Fibroblast of skin of left biceps (primary cell): ENCODE measurements at places on chromosomes 7 and 10.
A peak's percentile ranks its signal among the peaks of the same experiment; 100 is the strongest.

DNA sequence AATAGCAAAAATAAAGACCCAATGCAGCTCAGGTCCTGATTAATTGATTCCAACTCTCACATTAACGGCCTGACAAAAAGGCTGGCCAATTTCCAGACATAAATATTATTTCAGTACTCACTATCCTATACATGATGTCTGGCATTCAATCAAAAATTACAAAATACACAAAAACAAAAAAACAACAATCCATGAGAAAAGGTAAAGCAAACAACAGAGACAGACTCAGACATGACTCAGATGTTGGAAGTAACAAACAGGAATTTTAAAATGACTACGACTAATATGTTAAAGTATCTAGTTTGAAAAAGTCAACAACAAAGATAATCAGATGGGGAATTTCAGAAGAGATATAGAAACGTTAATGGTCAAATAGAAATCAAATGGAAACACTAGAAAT is 152.8 kb downstream of the AMPH start:
- no peak for DNase-seq

GRCh38 chr7:21261627-21262594 is 166.0 kb upstream of the SP4 start:
- no peak for DNase-seq

DNA sequence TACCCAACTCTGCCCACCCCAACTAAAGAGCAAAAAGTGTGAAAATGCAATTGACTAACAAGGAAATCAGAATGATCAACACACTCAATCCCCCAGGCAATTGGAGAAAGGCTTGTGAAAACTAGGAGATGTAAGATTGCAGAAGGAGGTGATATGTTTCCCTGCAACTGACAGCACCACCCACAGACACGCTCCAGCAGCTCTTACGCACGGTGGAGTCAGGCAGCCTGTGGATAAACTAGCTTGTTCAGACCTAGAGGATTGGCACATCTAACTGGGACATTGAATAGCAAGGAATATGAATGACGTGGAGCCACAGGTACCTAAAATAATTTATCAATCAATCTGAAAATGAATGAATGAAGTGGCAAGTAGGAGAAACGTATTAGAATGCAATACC is 125.7 kb upstream of the MYO3A start:
- DNase-seq: no peak

DNA sequence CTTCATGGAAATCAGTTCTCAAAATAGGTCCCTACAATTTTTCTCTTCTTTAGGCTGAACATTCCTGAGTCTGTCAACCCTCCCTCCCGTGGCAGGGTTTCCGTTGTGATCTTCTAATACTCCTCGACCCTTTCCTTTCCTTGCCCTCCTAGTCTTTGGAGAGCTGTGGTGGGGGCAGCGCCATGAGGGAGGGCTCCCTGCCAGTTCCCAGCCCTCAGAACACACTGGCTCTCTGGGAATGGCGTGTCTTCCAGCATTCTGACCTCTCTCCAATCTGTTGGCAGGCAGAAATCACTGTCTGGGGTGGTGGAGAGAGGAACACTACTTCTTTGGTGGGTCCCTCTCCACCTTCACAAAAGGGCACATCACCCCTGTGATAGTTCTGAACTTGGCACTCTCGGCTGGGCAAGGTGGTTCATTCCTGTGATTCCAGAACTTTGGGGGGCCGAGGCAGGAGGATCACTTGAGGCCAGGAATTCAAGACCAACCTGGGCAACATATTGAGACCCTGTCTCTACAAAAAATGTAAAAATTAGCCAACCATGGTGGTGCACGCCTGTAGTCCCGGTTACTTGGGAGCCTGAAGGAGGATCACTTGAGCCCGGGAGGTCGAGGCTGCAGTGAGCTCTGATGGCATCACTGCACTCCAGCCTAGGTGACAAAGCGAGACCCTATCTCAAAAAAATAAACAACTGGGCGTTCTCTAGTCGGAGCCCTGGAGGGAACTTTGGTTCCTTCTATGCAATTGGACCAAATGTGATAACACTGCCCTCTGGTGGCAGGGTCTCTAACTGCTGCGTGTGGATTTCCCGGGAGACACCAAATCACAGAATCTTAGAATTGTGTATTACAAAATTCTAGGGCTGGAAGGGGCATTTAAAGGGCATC is 13.1 kb upstream of the ARPC1A start:
- peak; percentile 13 for DNase-seq

DNA sequence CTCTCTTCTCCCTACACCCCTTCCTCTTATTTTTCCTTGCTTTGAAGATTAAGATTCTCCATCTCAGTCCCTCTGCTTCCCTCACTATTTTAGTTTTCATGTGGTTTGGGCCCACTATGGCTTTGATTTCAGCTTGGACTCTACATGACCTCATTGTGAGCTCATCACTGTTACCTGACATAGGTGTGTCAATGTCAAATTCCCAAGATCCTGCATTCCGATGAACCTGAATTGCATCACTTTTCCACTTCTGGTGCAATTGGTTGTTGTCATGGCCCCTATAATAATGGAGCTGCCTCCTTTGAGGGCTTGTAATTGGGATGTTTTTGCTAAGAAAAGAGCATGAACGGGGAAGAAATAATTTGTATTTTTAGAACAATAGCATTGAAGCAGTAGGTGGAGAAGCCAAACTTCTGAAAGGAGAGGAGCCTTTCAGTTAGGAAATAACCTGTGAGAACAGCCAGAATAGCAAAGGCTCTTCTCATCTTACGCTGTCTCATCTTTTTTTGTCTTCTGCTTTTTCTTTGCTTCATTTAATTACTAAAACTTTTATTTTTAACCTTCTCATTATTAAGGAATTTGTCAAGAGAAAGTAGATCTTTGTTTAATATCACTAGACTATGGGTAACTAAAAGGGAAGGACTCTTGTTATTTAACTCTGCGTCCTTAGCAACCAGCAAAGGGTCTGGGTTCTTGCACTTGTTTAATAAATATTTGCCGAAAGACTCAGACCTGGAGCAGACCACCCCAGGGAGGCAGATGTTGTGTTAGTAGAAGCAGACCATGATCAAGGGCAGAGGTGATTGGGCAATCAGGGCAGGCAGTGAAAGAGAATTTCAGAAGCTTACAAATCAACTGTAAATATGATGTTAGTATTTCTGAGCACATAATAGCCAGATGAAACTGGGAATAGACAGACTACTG is 95.4 kb downstream of the TES start:
- DNase-seq: no peak

- no peak for DNase-seq
Measured at GRCh38 chr7:116617878-116618277, 54.1 kb upstream of the MET start.

DNA sequence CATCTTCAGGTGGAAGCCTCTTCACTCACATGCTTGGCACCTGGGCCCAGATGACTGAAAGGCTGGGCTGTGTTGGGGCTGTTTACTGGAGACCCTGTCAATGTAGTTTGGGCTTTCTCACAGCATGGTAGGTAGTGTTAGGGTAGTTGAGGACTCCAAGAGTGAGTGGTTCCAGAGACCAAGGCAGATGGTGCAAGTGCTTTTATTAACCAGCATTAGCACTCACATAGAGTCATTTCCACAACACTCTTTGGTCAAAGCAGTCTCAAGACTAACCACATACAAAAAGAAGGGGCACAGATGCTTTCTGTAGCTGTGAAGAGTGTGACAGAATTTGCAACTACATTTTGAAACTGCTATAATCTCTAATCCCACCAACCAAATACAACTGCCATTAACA is 135.0 kb downstream of the RTKN2 start:
- DNase-seq: no peak

- no peak for DNase-seq
Measured at GRCh38 chr10:56318816-56319215, 42.2 kb downstream of the ZWINT start.

DNA sequence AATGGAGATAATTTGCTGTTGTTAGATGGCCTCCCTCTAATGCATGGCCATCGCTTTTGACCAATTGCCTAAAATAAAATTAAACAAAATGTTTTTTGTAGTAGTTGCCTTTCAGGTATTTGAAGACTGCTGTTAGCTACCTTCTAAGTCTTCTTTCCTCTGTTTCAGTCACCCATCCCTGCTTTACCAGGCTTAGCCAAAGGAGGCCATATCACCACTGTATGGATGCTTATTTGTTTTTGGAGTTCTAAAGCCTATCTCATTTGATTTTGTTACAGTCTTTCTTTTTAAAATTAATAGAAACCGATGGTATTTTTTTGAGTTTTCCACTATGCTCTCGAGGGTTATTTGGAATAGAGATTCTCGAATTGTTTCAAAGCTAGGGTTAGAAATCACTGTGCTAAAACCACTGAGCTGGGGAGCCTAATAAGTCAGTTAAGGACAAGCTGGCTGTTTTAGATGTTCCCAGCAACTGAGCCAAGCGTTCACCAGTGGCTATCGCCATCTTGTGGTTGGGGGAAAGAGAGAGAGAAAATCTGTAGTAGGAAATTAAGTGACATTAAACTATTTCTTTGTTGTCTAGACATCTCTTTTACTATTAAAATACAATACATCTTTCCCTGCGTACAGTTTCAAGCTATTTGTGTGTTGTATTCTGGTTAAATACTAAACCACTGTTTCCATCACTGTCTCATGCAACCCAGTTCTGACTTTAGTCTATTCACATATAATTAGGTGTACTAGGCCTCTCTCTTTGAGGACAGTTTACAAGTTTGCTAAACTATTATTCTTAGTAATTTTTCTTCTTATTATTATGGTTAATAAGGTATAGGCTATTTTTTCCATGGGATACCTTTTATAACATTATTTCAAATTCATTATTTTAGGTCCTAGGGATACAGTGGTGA is 52.2 kb downstream of the GPR158 start:
- no peak for DNase-seq

GRCh38 chr10:63994371-63994770 is 473.2 kb downstream of the REEP3 start:
- no peak for DNase-seq

DNA sequence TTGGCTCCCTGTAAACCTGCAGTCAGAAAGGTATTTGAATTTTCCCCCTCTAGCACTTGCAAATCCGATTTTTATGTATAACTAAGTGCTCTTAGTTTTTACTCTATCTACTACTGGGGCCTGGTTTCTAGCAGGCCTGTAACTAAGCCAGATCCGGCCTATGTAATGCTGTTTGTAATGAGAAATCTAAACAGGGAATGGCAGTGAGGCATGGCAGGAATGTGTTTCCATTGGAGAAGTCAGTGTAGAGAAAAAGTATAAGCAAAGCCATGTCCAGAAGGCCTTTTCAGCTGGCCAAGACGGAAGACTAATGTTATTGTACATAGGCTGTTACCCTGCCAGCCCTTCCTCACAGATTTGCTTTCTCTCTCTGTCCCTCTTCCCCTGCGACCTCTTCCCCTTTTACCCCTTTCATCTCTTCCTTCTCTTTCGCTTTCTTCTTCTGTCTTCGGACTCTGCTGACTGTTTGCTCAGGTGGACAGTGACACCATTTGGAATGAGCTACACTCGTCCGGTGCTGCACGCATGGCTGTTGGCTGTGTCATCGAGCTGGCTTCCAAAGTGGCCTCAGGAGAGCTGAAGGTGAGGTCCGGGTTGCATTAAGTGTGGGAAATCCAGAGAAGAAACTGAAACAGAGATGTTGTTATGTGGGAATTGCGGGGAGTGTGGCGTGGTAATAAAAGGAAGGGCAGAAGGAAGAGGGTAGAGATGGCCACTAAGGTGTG is 297.5 kb downstream of the HDAC9 start:
- peak; percentile 8 for DNase-seq

GRCh38 chr7:25381818-25382589 is 153.7 kb upstream of the NPVF start:
- DNase-seq: no peak

DNA sequence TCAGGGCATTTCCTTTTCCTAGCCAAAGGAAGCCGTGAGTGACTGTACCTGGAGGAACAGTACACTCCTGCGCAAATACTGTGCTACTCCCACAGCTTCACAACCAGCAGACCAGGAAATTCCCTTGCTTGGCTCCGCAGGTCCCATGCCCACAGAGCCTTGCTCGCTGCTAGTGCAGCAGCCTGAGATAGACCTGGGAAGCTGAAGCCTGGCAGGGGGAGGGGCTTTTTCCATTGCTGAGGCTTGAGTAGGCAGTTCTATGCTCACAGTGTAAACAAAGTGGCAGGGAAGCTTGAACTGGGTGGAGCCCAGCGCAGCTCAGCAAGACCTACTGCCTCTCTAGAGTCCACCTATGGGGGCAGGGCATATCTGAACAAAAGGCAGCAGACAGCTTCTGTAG is 291.2 kb downstream of the HGF start:
- DNase-seq: no peak

DNA sequence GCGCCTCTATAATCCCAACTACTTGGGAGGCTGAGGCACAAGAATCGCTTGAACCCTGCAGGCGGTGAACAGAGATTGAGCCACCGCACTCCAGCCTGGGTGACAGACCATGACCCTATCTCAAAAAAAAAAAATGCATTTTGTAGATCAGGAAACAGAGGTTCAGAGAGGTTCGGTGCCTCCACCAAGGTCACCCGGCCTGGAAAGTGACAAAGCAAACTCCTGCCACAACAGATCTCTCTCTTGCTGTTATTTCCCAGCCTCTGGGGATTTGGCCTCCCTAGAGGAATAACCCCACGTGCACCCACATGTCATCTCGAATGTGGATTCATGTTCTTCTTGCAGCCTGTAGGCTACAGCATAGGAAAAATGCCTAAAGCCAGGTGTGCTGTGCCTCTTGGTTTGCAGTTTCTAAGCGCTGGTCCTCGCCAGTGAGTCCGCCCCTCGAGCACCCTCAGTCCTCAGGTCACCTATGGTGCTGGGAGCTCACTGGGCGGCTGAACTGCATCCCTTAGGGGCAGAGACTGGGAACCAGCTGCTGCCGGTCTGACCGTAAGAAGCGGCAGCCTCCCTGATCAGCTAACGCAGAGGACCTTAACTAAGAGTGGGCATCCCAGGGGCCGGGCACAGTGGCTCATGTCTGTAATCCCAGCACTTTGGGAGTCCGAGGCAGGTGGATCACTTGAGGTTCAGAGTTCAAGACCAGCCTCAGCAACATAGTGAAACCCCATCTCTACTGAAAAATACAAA is 51.7 kb upstream of the SH2B2 start:
- no peak for DNase-seq

DNA sequence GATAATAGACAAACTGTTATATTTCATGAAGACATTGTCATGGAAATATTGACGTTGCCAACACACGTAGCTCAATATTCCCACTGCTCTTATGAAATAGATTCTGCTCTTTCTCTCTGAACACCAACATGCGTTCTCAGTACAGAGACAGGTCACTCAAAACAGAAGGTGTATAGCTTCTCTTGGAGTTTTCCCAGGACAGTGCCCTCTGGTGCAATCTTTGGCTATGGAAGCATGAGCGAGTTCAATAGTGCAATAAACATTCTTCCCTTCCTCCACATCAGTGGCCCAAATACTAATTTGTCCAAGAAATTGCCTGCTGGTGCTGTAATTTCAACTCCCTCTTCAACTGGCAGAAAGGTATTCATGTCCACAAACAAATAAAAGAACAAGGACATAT is 145.3 kb downstream of the MAGI2 start:
- DNase-seq: no peak

GRCh38 chr10:86164174-86164774 is 202.3 kb downstream of the GRID1 start:
- DNase-seq: no peak

- DNase-seq: no peak
Measured at GRCh38 chr7:127745445-127745844, 93.5 kb downstream of the SND1 start.

GRCh38 chr10:62008946-62009345 is 107.4 kb downstream of the ARID5B start:
- no peak for DNase-seq
